ENCODE measurements at places on chromosomes 12 and 14.

DNA sequence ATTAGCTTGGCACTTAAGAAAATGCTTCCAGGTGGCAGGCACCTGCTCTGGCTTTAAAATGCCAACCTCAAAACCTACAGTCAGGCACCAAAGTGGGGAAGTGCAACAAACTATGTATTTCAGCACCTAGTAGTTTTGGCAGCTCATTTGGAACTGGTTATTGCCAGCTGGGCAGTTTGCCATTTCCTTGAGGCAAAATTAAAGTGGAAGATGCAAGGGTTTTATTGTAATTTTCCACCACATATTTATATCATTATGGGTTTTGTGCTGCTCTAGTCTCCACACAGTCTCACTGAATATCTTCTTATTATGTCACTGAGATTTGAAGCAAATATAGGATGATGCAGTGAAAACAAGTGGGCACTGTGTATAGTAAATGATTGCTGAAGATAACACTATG is 117.0 kb downstream of the PRKD1 start:
- no peak for DNase-seq

DNA sequence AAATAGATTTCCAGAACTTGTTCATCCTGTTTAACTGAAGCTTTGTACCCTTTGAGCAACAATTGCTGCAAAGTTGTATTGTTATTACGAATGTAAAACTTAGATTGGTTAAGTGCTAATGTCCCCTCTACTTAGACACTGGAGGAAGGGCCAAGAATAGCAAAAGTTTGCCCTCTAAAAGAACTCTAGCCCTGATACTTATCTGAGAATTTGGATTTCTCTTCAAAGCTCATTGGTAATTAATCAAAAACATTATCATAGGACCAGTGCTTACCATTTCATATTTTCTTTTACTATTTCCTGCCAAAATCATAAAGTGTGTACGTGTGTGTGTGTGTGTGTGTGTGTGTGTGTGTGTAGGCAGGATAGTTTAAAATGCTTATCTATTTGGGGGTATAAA is 58.2 kb downstream of the LMNTD1 start:
- no peak for DNase-seq

GRCh38 chr14:37403626-37404025 is 191.4 kb downstream of the FOXA1 start:
- no peak for DNase-seq

DNA sequence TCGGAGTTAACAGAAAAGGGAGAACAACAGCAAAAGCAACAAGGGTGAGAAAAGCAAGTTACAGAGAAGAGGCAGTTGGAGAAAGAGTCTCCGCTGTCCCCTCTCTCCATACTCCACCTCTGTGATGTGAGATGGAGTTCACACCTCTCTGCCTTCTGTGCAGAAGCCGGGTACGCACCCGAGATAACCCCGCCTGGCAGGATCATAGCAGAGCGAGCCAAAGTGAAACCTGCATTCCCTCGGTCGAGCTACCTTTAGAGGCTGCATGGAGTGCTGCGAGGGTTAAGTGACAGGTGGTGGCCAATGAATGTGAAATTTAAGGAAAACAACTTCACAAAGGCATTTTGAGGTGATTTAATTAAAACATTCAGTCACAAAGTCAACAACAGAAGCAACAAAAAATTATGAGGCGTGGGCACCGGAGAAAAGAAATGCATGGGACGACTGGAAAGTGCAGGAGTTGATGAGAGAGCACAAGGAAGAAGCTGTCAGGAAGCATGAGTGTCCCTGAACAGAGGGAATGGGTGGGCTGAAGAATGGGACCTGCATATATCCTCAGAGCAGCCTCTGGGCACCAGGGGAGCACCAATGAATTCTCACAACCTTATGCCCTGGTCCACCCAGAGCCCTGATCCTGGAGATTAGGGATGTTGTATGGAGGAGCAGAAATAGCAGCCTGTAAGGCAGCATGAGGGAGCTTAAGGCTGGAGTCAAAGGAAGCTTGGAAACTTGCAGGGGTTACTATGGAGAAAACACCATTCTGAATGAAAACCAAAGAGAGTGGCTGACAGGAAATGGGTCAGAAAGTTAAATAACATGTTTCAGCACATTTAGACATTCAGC is 208.3 kb downstream of the EMP1 start:
- no peak for DNase-seq

DNA sequence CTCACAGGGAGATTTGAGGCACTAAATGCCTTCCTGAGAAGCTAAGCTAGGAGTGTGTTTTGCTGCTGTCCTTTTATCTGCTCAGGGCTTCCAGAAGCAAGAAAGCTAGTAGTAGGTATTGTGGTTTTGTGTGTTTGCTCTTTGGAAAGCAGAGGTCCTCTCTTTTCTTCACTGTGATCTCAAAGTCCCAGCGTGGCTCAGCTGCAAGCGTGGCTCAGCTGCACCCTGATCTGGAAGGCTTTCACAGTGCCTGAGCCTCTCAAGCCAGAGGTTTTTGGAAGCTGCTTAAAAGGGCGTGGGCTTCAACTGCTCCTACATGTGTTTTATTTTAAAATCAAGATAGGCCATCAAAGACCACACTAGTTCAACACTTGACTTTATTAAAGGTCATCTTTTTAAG is 337.4 kb upstream of the RGS6 start:
- no peak for DNase-seq

DNA sequence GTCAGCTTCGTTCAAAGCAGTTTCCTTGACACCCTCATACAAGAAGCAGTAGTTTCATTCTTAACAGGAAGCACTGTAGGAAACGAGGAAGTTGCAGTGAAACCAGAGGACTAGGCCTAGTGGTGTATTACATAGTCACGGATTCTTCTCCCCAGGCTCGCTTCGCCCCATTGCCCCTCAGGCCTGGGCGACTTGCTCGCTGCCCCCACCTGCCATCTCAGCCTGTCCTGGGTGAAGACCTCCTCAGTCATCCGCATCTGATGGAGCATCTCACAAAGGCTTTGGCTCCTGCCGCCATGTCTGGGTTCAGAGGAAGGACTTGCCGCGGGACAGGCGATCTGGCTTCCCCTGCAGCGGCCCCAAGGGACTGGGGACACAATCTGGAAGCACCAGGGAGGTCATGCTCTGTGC is 93.5 kb downstream of the LMNTD1 start:
- no peak for DNase-seq

Measured in activated naive CD8-positive, alpha-beta T cell treated with anti-CD3 and anti-CD28 coated beads, Interleukin-2, amount 10 ng/mL, durations not matched to agents 7 days and 5 days (primary cell).